AG20443 (cell line): ENCODE measurements at places on chromosomes 2 and 18.

DNA sequence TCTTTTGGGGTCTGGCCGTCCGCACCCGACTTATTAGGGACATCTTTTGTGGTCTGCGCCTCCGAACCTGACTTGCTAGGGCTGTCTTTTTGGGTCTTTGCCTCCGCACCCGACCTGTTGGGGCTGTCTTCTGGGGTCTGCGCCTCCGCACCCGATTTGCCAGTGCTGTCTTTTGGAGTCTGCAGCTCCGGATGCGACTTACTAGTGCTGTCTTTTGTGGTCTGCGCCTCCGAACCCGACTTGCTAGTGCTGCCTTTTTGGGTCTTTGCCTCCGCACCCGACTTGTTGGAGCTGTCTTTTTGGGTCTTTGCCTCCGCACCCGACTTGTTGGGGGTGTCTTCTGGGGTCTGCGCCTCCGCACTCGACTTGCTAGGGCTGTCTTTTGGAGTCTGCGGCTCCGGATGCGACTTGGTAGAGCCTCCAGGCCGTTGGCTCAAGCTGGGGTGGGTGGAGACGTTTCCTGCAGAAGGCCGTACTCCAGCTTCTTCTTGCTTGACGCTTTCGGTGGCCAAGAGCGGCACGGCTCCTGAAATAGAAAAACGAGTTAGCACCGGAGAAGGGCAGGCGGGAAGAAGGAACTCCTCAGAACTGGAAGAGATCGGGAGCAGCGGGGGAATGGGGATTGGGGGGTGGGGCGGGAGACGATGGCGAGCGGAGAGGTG lies 498 bp downstream of the TGOLN2 start:
- DNase-seq: peak; percentile 57

DNA sequence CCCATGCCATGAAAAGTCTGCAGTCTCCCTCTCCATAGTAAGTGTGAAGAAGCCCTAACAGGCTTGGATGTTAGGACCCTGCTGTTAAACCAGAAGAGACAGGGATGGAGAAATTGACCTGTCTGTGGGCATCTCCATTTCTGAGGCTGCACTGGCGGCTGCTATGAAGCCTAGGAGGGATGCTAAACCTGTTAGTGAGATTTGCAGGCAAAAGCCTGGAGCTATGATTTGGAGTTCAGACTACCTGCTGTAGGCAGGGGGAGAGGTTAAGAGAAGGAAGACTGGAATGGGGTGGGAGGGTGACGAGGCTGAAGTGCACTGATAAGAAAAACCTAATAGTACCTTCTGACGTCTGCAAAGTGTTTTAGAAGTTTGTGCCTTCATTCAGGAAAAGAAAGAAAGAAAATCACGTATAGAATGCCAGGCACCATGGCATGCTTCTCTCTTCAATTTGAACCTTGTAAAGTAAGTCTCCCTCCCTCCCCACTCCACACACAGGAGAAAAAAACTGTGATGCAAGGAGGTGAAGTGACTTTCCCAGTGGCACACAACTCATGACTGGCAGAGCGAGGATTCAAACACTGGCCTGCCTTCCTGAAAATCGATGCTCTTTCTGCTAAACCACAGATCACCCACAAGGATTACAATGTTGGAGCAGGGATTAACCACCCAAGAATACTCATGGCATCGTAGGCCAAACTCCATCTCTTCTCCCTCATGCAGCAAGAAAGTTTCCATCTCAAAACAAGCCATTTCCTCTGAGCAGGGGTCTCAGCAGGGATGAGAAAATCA lies 98.5 kb upstream of the PKDCC start:
- DNase-seq: no peak

GRCh38 chr2:17538022-17538843 lies 2.3 kb upstream of the VSNL1 start:
- peak; percentile 9 for DNase-seq

GRCh38 chr2:173513107-173513727 lies 158.5 kb downstream of the CDCA7 start:
- DNase-seq: no peak

- DNase-seq: no peak
These were observed 19.4 kb downstream of the THAP4 start for GRCh38 chr2:241617431-241618154.

- no peak for DNase-seq
These were observed 69.2 kb downstream of the SS18 start for GRCh38 chr18:26021061-26021754.

DNA sequence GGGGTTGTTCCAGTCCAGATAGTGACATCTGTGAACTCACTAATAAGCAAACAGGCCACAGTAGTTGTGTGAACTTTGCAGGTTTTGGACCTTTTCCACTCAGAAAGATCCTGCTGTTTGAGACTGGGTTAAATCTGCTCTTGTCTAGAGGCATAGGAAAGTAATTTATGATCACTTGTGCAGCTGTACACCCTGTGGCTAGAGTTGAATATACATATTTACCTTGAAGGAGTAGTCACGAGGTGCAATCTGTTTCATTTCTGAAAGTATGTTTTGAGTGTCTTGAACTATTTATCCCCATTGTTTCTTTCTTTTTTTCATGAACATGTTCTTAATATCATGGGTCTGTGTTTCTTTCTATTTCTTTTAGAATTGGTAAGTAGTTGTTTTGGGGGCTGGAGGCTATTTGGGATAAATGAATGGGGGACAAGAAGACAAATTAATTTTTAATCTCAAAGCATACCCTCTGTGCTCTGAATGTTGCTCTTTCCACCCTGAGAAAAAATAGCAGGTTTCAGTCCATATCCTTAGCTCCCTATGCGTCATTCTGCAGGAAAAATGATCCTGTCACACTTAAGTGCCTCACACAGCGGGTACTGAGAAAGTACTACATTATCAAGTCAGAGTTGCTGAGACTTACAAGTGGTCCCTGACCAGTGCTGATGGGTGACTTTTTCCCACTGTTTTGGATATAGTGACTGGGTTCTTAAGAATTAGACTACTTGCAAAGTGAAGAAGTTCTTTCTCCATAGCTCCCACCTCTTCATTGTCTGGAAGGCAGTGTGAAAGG lies 28.2 kb downstream of the DCC start:
- DNase-seq: no peak

- DNase-seq: no peak
These were observed 134.0 kb downstream of the HDAC4 start for GRCh38 chr2:239266779-239267287.

GRCh38 chr2:48433682-48434081 lies 96.3 kb upstream of the STON1 start:
- DNase-seq: no peak

DNA sequence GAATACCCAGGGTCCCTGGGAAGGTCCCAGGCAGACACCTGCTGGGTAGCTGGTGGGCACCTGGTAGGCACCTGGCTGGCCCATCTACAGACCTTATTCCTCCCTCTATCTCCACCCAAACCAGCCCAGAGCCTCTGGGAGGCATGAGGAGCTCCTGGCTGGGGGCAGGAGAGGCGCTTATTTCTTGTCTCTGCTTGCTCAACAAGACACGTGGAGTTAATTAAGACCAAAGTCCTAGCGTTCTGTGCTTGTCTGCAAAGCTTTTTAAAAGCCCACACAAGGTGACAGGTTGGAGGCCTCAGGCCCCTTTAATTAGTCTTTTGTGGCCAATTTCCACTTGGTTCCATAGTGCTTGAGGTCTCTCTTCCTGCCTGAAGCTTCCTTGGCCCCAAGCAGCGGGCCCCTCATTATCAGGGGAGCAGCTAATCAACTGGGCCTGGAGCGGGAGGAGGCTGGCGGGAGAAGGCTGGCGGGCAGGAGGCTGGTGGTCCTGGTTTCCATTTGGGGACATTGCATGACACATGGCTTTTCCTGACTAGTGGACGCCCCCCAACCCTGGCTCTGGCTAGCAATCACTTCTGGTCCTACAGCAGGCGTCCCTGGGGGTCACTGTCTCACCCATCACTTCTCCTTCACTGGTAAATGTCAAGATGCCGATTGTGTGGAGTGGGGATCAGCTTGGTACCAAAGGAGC lies 65.4 kb upstream of the HDAC4 start:
- peak; percentile 57 for DNase-seq
